Skeletal muscle tissue (tissue), 5 donors: ENCODE measurements at places on chromosomes 11 and 22. TPM values are rescaled to one million over a fixed set of nuclear protein-coding genes. Genes with fewer than 3 reads are reported as not detected.

Gene MAP6
- 2.1 TPM for total RNA-seq

Gene FHIP1B
- 8.9 TPM for total RNA-seq

Gene CTSW
- total RNA-seq = 1.0 TPM

Gene MRPL16
- total RNA-seq = 23.5 TPM

Gene RTN4R
- total RNA-seq = 2.6 TPM

Gene ST14
- total RNA-seq = 0.52 TPM

Gene NRXN2
- 9.4 TPM for total RNA-seq

Gene SMC1B
- total RNA-seq = under 0.01 TPM

Gene OR8G1
- under 0.01 TPM for total RNA-seq

Gene C11orf87
- 0.52 TPM for total RNA-seq

Gene CARD18
- not detected for total RNA-seq

Gene BSCL2
- 19.8 TPM for total RNA-seq

Gene SPON1
- total RNA-seq = 20.4 TPM

Gene PARVA
- 15.1 TPM for total RNA-seq

Gene ANGPTL5
- 1.6 TPM for total RNA-seq

Gene OR8G5
- 0.52 TPM for total RNA-seq

Gene PITPNM1
- total RNA-seq = 5.7 TPM

Gene PRRG4
- total RNA-seq = under 0.01 TPM
